ENCODE measurements at places on chromosomes 7 and 10.

DNA sequence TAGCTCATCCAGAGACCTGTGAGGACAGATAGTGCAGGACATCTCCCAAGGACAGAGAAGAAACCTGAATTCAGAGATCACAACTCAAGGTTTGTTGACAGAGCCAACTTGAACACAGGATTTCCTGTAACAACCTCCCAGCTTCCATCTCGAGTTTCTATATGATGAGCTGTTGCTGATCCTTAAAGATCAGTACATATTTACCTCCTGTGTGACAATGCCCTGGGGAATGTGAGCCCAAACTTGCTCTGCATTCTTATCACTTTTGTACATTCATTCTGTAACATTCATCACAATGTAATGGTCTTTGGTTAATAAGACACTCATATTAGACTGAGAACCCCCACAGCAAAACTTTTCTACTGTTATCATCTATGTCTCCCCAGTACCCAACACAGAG, 468.6 kb downstream of the XPNPEP1 start:
- H3K4me3 ChIP-seq = no peak overlapping the region
- peaks cover 36% of the 10 kb centered on the region for H3K27me3 ChIP-seq
- H3K36me3 ChIP-seq = no peaks in the 10 kb centered on the region
- DNase-seq = no peak
- no peak overlapping the region for H3K27ac ChIP-seq

GRCh38 chr7:154978017-154978416, 24.9 kb downstream of the PAXIP1 start:
- no peak overlapping the region for H3K27ac ChIP-seq
- no peak overlapping the region for H3K4me3 ChIP-seq
- H3K36me3 ChIP-seq = peaks cover 9% of the 10 kb centered on the region
- no peaks in the 10 kb centered on the region for H3K27me3 ChIP-seq
- DNase-seq = no peak

DNA sequence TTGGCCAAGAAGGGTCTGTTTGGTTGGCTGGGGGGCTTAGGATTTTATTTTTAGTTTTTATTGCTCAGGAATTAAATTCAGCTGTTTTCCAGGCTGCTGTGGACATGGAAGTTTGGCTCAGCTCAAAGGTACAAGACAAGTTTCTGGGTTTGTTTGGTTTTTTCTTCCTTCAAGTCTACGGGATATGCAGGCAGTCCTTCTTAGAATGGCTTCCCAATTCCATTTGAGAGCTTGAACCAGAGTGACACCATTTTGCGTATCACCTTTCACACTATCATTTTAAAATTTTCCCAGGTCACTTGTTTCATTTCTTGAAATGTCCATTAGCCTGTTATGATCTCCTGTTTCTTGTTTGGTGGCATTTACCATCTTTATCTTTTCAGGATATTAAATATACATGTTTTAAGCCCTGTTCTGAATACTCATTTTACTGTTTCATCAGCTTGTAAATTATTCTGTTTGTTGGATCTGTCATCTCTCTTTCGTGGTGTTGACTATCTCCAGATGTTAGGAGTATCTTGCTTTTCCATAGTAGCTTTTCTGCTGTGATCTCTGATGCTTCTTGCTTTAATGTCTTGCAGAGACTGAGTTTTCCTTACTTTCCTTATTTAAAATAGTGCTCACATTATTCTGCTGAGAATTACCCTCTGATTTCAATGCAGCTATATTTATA, 9.4 kb upstream of the TMEM168 start:
- DNase-seq = no peak
- H3K27ac ChIP-seq = no peak overlapping the region
- no peaks in the 10 kb centered on the region for H3K4me1 ChIP-seq
- H3K4me3 ChIP-seq = no peak overlapping the region

DNA sequence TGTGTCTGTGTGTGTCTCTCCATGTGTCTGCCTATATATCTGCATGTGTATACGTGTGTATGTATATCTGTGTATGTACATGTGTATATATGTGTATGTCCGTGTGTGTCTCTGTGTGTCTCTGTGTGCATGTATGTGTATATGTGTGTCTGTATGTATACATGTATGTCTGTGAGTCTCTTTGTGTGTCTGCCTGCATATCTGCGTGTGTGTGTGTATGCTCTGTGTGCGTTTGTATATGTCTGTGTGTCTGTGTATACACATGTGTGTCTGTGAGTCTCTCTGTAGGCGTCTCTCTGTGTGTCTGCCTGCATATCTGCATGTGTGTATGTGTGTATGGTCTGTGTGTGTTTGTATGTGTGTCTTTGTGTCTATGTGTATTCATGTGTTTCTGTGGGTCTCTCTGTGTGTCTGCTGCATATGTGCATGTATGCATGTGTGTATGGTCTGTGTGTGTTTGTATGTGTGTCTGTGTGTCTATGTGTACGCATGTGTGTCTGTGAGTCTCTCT, 23.7 kb upstream of the KLF6 start:
- H3K4me1 ChIP-seq = peaks cover 68% of the 10 kb centered on the region
- peak overlapping the region; percentile 88 for H3K27ac ChIP-seq
- H3K4me3 ChIP-seq = no peak overlapping the region
- no peaks in the 10 kb centered on the region for H3K36me3 ChIP-seq
- H3K27me3 ChIP-seq = no peaks in the 10 kb centered on the region
- no peak for DNase-seq

DNA sequence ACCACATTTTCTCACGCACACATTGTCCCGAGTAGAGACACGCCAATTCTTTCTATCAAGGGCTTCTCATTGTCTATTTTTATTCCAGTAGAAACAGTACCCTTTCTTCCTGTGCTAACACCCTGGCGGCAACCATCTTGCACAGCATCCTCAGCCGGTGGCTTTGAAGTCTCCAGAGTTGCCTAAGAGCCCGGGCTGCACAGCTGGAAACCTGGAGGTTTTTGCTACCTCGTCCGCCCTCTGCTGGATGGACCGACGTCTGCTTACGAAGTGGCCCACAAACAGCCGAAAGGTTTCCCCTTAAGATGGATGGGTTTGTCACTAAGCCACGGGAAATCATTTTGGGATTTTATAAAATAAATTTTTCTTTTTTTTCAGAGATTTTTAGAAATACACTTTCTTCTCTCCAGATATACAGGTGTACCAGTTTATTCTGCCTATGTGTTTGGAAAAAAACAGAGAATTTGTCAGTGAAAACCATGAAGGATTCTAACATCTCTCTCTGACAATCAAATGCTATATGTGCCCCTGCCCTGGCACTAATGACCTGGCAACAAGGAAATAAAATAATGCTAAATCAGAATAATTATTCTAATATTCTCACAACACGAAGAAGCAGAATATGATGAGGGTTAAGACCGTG, 81.8 kb upstream of the FAM204A start:
- H3K27me3 ChIP-seq = peaks cover 1% of the 10 kb centered on the region
- no peaks in the 10 kb centered on the region for H3K4me1 ChIP-seq
- H3K4me3 ChIP-seq = no peak overlapping the region
- no peak overlapping the region for H3K27ac ChIP-seq
- no peaks in the 10 kb centered on the region for H3K36me3 ChIP-seq
- DNase-seq = peak; percentile 89

GRCh38 chr7:46763344-46763743, 818.6 kb downstream of the TNS3 start:
- H3K27ac ChIP-seq = no peak overlapping the region
- H3K4me3 ChIP-seq = no peak overlapping the region
- no peak for DNase-seq
- no peaks in the 10 kb centered on the region for H3K36me3 ChIP-seq
- no peaks in the 10 kb centered on the region for H3K4me1 ChIP-seq
